ENCODE measurements at places on chromosomes 16 and 17. TPM values are rescaled to one million over a fixed set of nuclear protein-coding genes. Genes with fewer than 3 reads are reported as not detected.

DNA sequence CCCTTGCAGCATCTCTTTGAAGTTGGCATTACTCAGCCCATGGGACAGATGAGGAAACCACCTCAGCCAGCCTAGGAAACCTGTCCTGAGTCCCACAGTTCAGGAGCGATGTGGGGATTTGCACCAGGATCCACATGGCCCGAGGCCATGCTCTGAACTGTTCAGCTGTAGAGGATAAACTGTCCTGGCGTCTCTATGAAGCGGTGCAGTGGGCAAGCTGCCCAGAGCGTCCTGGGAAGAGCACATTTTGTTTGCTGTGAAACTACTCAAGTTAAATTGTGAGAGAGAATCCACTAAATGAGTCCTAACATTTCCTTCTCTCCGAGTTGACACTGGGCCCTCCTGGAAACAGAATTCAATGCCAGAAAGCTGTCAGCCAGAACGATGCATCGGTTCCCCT lies 276.6 kb upstream of the TNRC6C start:
- H3K4me3 ChIP-seq = no peak overlapping the region
- DNase-seq = no peak
- no peaks in the 10 kb centered on the region for H3K27me3 ChIP-seq
- peaks cover 13% of the 10 kb centered on the region for H3K36me3 ChIP-seq

The C16orf46 gene
- total RNA-seq = 0.41 TPM

- H3K4me3 ChIP-seq = no peak overlapping the region
- no peak for DNase-seq
- no peak overlapping the region for H3K27ac ChIP-seq
- H3K27me3 ChIP-seq = no peaks in the 10 kb centered on the region
- peaks cover 66% of the 10 kb centered on the region for H3K4me1 ChIP-seq
- H3K36me3 ChIP-seq = peaks cover 2% of the 10 kb centered on the region
These were observed 91.6 kb downstream of the XYLT1 start for GRCh38 chr16:17379121-17379571.

GRCh38 chr17:60934723-60935122 lies 257.1 kb downstream of the BCAS3 start:
- DNase-seq = no peak
- no peak overlapping the region for H3K27ac ChIP-seq
- H3K27me3 ChIP-seq = no peaks in the 10 kb centered on the region
- H3K4me3 ChIP-seq = no peak overlapping the region
- H3K36me3 ChIP-seq = no peaks in the 10 kb centered on the region
- no peaks in the 10 kb centered on the region for H3K4me1 ChIP-seq

- H3K36me3 ChIP-seq = no peaks in the 10 kb centered on the region
- H3K4me3 ChIP-seq = no peak overlapping the region
- no peak overlapping the region for H3K27ac ChIP-seq
These were observed 462.6 kb upstream of the MAF start for GRCh38 chr16:80063031-80063712.

The CNGB1 gene
- not detected for total RNA-seq

GRCh38 chr16:64773638-64774037 lies 348.2 kb downstream of the CDH11 start:
- no peak overlapping the region for H3K4me3 ChIP-seq
- no peak overlapping the region for H3K27ac ChIP-seq
- no peaks in the 10 kb centered on the region for H3K36me3 ChIP-seq
- no peak for DNase-seq
- no peaks in the 10 kb centered on the region for H3K4me1 ChIP-seq

- peaks cover 25% of the 10 kb centered on the region for H3K27me3 ChIP-seq
- no peaks in the 10 kb centered on the region for H3K4me1 ChIP-seq
- H3K27ac ChIP-seq = no peak overlapping the region
- no peak overlapping the region for H3K4me3 ChIP-seq
These were observed 5.3 kb upstream of the NTN3 start for GRCh38 chr16:2465653-2466415.

GRCh38 chr17:44940317-44940716 lies 7.3 kb downstream of the KIF18B start:
- H3K4me3 ChIP-seq = no peak overlapping the region
- peaks cover 31% of the 10 kb centered on the region for H3K4me1 ChIP-seq
- H3K27me3 ChIP-seq = no peaks in the 10 kb centered on the region
- DNase-seq = no peak
- peaks cover 15% of the 10 kb centered on the region for H3K36me3 ChIP-seq
- H3K27ac ChIP-seq = peak overlapping the region; percentile 11

DNA sequence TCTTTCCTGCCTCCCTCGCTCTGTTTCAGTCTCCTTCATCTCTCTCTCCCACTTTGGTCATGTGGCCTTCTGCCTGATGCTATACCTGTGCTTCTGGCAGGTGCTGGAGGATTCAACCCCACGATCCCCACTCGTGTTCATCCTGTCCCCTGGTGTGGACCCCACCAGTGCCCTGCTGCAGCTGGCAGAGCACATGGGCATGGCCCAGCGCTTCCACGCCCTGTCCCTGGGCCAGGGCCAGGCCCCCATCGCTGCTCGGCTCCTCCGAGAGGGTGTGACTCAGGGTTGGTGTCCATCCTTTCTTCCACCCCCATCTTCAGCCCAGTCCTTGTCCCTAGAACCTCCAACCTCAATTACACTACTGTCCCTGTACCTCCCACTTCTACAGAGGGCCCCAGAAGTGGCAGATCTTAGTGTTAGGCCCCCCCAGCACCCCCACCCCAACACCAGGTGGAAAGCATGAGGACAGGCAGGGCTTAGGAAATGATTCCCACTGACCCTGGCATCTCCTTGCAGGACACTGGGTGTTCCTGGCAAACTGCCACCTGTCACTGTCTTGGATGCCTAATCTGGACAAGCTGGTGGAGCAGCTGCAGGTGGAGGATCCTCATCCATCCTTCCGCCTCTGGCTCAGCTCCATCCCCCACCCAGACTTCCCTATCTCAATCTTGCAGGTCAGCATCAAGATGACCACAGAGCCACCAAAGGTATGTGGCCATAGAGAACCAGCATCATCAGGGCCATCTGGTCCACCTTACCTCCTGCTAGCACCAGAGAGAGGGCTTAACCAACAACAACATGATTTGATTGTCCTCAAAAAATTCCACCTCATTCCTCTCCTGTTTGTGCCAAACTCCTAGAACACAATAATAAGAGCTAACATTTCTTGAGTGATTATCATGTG lies 9.7 kb upstream of the KDM6B start:
- peaks cover 22% of the 10 kb centered on the region for H3K27me3 ChIP-seq
- H3K4me3 ChIP-seq = no peak overlapping the region
- H3K27ac ChIP-seq = no peak overlapping the region
- peaks cover 8% of the 10 kb centered on the region for H3K4me1 ChIP-seq
- H3K36me3 ChIP-seq = no peaks in the 10 kb centered on the region
- DNase-seq = no peak

- peak overlapping the region; percentile 99 for H3K27ac ChIP-seq
- H3K4me3 ChIP-seq = peak overlapping the region; percentile 99
- H3K36me3 ChIP-seq = peaks cover 8% of the 10 kb centered on the region
- peaks cover 33% of the 10 kb centered on the region for H3K4me1 ChIP-seq
- H3K27me3 ChIP-seq = peaks cover 2% of the 10 kb centered on the region
These were observed 684 bp upstream of the CWC25 start for GRCh38 chr17:38825762-38826247.

- peaks cover 40% of the 10 kb centered on the region for H3K4me1 ChIP-seq
- H3K27me3 ChIP-seq = no peaks in the 10 kb centered on the region
- peaks cover 49% of the 10 kb centered on the region for H3K36me3 ChIP-seq
These were observed 54.0 kb downstream of the DYNLRB2 start for GRCh38 chr16:80594756-80595155.

DNA sequence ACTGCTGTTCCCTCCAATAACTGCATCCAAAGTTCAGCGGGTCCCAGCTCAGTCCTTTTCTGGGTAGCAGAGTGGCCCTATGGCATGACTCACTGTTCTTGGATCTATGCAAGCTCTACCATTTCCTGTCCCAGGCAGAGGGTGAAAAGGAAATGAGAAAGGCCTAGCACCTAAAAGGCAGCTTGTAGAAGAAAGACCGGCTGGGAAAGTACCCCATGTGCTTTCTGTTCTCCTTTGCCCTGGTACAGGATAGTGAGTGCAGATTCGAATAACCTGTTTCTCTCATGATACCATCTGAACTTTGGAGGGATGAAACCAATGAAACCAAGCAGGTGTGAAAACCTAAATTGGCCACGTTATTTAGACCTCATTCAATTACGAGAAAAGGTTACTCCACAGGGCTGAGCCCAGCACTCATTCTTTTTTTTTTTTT lies 12.7 kb upstream of the HASPIN start:
- peak overlapping the region; percentile 64 for H3K4me3 ChIP-seq
- peak overlapping the region; percentile 74 for H3K27ac ChIP-seq
- peak; percentile 83 for DNase-seq
- H3K36me3 ChIP-seq = peaks cover 47% of the 10 kb centered on the region
- no peaks in the 10 kb centered on the region for H3K27me3 ChIP-seq
- peaks cover 56% of the 10 kb centered on the region for H3K4me1 ChIP-seq

GRCh38 chr16:68713361-68713760 lies 23.7 kb upstream of the CDH1 start:
- no peaks in the 10 kb centered on the region for H3K36me3 ChIP-seq
- H3K4me1 ChIP-seq = peaks cover 9% of the 10 kb centered on the region
- no peak overlapping the region for H3K27ac ChIP-seq
- no peak overlapping the region for H3K4me3 ChIP-seq
- DNase-seq = no peak
- H3K27me3 ChIP-seq = peaks cover 8% of the 10 kb centered on the region

The MYCBPAP gene
- total RNA-seq = 2.6 TPM

DNA sequence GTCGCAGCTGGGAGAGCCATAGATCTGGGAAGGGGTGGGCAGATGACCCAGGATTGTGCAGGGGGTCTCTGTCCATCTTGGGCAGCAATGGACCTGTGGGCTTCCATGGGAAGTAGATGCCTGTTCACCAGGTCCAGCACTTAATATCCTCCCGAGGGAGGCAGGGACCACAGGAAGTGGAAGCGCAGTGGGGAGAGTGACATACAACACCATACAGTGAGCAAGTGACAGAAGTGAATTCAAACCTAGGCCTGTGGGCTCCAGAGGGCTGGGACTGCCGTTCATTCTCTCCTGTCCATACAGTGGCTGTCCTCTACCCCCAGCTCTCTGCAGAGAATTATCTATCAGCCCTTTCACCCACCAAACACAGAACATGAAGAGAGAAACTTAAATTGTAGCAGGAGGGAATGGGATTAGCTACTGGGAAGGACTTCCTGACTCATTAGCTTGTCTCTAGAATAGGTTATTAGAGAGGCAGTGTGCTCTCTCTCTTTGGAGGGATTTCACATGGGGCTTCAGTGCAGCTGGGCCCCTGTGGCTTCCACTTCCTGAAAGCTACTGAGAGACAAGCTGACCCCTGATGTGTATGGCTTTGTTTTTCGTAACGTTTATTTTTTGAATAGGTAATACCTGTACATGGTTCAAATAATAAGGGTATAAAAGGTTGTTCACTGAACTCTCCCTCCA lies 13.1 kb upstream of the SEZ6 start:
- no peak overlapping the region for H3K4me3 ChIP-seq
- no peaks in the 10 kb centered on the region for H3K36me3 ChIP-seq
- no peak overlapping the region for H3K27ac ChIP-seq

GRCh38 chr16:55506083-55506482 lies 2.8 kb upstream of the LPCAT2 start:
- H3K27me3 ChIP-seq = peaks cover 22% of the 10 kb centered on the region
- peaks cover 7% of the 10 kb centered on the region for H3K4me1 ChIP-seq
- no peak overlapping the region for H3K27ac ChIP-seq
- no peak overlapping the region for H3K4me3 ChIP-seq
- no peak for DNase-seq
- no peaks in the 10 kb centered on the region for H3K36me3 ChIP-seq

DNA sequence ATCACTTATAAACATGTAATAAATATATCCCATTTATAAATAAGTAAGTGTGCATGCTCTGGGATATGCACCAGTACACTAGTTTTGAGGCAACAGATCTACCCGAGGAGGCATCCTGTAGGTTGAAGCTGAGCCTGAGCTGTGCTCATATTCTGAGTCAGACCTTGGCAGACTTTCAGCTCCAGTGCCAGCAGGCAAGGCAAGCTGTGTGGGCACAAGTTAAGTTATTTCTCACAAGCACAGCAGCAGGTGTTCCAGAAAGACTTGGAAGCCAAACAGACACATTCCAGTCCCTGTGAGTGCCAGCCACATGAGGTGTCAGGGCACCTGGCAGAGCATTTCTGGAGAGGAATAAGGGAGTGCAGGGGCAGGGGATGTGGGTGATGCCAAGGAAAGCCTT lies 1.3 kb upstream of the CLEC19A start:
- no peak overlapping the region for H3K27ac ChIP-seq
- no peak for DNase-seq
- H3K4me1 ChIP-seq = no peaks in the 10 kb centered on the region
- H3K4me3 ChIP-seq = no peak overlapping the region
- peaks cover 4% of the 10 kb centered on the region for H3K27me3 ChIP-seq

DNA sequence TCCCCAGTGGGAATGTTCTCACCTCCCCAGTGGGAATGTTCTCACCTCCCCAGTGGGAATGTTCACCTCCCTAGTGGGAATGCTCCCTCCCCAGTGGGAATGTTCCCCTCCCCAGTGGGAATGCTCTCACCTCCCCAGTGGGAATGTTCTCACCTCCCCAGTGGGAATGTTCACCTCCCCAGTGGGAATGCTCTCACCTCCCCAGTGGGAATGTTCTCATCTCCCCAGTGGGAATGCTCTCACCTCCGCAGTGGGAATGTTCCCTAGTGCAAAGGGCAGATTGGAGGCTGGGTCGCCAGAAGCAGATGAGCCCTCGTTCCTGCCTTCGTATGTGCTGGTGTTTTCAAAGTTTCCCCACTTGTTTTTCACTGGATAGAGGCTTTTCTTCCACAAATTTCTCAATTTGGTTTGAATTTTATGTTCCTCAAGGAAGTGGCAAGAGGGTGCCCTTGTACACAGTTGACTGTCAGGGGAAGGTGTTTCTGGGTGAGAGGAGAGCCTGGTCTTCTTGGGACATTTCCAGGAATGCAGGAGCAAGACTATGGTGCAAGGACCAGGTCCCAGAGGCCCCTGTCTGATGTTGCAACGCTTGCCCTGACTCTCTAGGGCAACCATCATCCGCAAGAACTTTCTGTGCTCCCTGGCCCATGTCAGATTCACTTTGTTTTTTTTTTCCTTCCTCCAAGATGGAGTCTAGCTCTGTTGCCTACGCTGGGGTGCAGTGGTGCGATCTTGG lies 34.0 kb downstream of the TRARG1 start:
- no peak overlapping the region for H3K27ac ChIP-seq
- peaks cover 5% of the 10 kb centered on the region for H3K27me3 ChIP-seq
- DNase-seq = no peak
- no peaks in the 10 kb centered on the region for H3K36me3 ChIP-seq
- H3K4me3 ChIP-seq = no peak overlapping the region

- no peak overlapping the region for H3K27ac ChIP-seq
- H3K4me1 ChIP-seq = no peaks in the 10 kb centered on the region
- no peaks in the 10 kb centered on the region for H3K36me3 ChIP-seq
- no peak for DNase-seq
These were observed 21.8 kb downstream of the RAB11FIP4 start for GRCh38 chr17:31413081-31413799.

DNA sequence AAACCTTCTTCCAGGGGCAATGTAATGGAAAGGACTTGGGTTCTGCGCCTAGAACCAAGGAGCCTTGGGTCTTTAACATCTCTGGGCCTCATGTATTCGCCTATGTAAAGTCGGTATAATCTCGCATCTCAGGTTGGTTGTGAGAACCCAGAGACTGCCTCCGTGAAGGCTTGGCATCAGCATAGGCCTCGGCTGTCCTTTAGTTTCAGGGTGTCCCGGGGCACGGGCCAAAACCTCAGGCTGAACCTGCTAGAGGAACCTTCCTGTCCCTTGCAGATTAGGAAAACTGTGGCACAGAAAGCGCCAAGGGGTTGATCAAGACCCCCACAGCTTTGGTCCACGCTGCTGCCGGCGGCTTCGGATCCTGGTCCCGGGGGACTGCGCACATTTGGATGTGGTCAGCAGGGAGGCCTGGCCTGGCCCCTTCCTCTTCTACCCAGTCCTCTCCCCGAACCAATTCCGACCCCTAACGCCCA lies 772 bp upstream of the PHAF1 start:
- DNase-seq = no peak
- peaks cover 45% of the 10 kb centered on the region for H3K4me1 ChIP-seq
- no peaks in the 10 kb centered on the region for H3K27me3 ChIP-seq
- peak overlapping the region; percentile 87 for H3K27ac ChIP-seq

Data from activated T-helper 1 cell treated with anti-CD3 and anti-CD28 coated beads, Interleukin-12 subunit alpha, Interleukin-12 subunit beta, Interleukin-2, Interleukin-4 antibody, amounts not matched to agents 30 ng/mL and 10 ng/mL and 1 ng/mL, durations not matched to agents 14 hours and 24 hours and 36 hours (primary cell).